Dermis blood vessel endothelial cell (primary cell): ENCODE measurements at places on chromosomes 2 and 18. TPM values are rescaled to one million over a fixed set of nuclear protein-coding genes. Genes with fewer than 3 reads are reported as not detected.

MPP4 gene
- 2.2 and 3.1 TPM in 2 replicates for total RNA-seq

CRYGD gene
- not detected in 2 replicates for total RNA-seq

PFN4 gene
- total RNA-seq, result 0.23 and 1.7 TPM in 2 replicates

IL1RN gene
- total RNA-seq, result under 0.01 TPM in 1 of 2 replicates, not detected in the other

TNS1 gene
- 45.8 and 65.6 TPM in 2 replicates for total RNA-seq

FIGN gene
- total RNA-seq, result under 0.01 and 0.23 TPM in 2 replicates

PID1 gene
- under 0.01 and 0.05 TPM in 2 replicates for total RNA-seq

C2orf78 gene
- total RNA-seq, result not detected in 2 replicates
